Activated CD4-positive, alpha-beta T cell treated with anti-CD3 and anti-CD28 coated beads, Interleukin-2, amount 10 ng/mL, durations not matched to agents 7 days and 5 days (primary cell): ENCODE measurements at places on chromosomes 2 and 18. TPM values are rescaled to one million over a fixed set of nuclear protein-coding genes. Genes with fewer than 3 reads are reported as not detected.
A peak's percentile ranks its signal among the peaks of the same experiment; 100 is the strongest.

DNA sequence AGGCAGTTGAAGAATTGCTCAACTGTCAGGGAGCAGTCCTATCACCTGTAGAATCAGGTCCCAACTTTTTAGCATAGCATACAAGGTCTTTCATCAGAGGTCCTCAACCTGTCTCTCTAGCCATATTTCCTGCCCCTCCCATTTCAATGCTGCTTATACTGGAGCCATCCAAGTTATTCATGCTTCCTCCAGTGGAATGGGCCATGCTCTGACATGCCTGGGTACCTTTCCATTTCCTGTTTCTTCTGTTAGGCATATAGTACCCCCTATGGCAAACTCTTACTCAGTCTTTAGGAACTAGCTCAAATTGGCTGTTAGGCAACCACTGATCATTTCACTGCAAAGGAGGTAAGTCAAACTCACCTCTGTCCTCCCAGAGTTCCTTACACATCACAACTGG, 51.0 kb upstream of the ABCA12 start:
- H3K27ac ChIP-seq = no peak overlapping the region
- no peaks in the 10 kb centered on the region for H3K4me1 ChIP-seq

GRCh38 chr18:35478520-35479435, 19.0 kb downstream of the INO80C start:
- peaks cover 4% of the 10 kb centered on the region for H3K4me1 ChIP-seq
- H3K4me3 ChIP-seq = no peak overlapping the region
- H3K36me3 ChIP-seq = peaks cover 11% of the 10 kb centered on the region
- no peak for DNase-seq
- H3K27ac ChIP-seq = no peak overlapping the region

DNA sequence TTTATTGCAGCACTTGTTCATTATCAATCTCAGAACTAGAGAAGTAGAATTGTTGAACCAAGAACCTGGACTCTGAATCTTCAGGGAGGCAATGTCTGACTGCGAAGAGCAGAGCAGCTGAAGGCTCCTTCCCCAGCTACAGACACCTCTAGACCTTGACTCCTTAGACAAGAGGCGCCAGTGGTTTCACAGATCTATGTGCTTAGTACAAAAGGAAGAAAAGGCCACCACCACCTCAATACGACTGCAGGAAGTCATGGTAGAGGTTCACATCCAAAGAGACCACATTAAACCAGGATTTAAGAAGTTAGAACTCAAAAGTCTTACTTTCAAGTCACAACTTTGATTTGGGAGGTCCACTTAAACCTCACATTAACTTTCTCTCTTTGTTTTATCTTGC, 158.1 kb upstream of the VRK2 start:
- DNase-seq = peak; percentile 24
- no peak overlapping the region for H3K27ac ChIP-seq
- H3K4me3 ChIP-seq = no peak overlapping the region
- H3K27me3 ChIP-seq = peaks cover 3% of the 10 kb centered on the region
- peaks cover 8% of the 10 kb centered on the region for H3K4me1 ChIP-seq

DNA sequence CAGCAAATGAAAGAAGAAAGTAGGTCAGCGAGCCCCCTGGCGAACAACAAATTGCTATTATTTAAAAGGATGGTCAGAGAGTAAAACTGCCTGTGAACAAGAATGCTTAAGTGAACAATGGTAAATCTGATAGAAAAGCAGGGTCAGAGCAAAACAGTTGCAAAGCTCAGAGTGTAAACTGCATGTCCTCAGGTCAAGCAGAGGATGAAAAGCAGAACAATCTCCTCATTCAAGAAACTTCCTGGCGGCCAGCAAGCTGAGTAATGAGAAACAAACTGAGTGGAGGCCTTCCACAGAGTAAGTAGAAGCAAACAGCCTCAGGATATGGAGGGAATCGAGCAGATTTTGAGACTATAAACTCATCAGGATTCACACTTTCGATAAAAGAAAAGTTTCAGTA, 117.9 kb downstream of the PPP1R1C start:
- H3K27ac ChIP-seq = no peak overlapping the region
- no peak for DNase-seq
- H3K36me3 ChIP-seq = no peaks in the 10 kb centered on the region
- H3K4me3 ChIP-seq = no peak overlapping the region
- no peaks in the 10 kb centered on the region for H3K27me3 ChIP-seq

GRCh38 chr18:22069916-22070315, 99.5 kb upstream of the GATA6 start:
- H3K4me3 ChIP-seq = no peak overlapping the region
- no peak overlapping the region for H3K27ac ChIP-seq
- no peaks in the 10 kb centered on the region for H3K27me3 ChIP-seq
- no peaks in the 10 kb centered on the region for H3K4me1 ChIP-seq
- DNase-seq = no peak

DNA sequence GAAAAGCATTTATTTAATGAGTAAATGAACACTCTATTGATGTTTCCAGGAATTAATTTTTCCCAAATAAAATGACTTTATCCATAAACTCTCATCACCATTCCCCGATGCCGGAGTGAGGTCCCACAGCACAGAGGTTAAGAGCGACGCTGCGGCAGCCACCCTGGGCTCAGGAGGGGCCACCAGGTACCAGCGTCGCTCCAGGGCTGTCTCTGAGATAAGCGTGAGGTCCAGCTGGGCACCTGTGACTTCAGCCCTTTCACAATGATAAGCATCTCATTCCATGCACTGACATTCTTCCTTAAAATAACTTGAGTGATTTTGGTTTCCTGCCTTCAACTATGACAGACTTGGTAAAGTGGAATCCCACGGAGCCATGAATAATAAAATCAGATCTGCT, 182.1 kb downstream of the TWIST2 start:
- DNase-seq = no peak
- no peak overlapping the region for H3K4me3 ChIP-seq
- no peak overlapping the region for H3K27ac ChIP-seq

DNA sequence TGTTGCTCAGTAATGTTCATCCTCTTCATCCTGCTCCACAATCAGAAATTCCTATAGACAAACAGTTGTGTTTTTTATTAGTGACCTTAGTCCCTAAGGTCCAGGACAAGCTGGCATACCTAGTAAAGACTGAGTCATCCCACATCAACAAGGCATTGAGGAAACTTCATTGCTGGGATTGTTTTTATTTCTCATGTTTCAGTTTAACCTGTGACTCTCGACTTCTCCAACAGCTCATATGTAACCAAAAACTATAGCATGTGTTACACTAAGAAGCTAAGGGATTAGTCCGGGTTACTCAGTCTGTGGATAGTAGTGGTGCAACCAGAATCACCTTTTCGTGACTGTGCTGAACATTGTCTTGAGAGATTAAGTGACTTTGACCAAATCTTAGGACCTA, 292.1 kb downstream of the RDH14 start:
- no peaks in the 10 kb centered on the region for H3K36me3 ChIP-seq
- no peaks in the 10 kb centered on the region for H3K27me3 ChIP-seq
- H3K4me3 ChIP-seq = no peak overlapping the region
- no peaks in the 10 kb centered on the region for H3K4me1 ChIP-seq
- H3K27ac ChIP-seq = no peak overlapping the region

DNA sequence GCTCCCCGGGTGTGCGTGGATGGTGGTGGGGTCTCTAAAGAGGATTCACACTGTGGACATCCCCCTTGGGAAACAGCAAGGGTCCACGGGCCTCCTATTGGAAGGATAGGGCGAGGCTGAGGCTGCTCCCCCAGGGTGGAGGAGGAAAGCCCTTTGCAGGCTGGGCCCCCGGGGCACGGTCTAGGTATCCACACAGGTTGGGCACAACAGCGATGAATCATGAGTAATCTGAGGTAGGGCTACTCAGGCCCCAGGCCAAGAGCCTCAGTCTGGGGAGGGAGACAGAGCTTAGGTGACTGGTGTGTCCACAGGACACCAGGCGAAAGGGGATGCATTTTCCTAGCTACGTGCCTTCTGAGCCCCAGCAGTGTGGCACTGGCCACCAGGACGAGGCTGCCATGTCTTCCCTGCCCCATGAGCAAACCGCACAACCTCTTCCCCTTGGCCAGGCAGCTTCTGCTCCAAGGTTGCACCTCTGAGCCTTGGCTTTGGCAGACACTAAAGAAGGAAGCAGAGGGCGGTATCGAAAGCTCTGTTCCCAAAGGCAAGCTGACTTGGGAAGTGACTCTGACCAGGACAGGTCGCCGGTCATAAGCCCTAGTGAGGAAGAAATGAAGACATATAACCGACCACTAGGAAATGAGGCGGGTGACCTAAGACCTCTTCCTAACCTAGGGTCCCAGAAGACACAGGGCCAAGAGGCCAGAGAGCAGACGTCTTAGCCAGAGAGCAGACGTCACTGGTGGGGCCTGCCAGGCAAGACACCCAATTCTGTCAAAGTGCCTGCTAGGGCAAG, 14.6 kb upstream of the SEMA4C start:
- peaks cover 20% of the 10 kb centered on the region for H3K4me1 ChIP-seq
- no peak overlapping the region for H3K4me3 ChIP-seq
- peak overlapping the region; percentile 6 for H3K27ac ChIP-seq
- no peak for DNase-seq
- no peaks in the 10 kb centered on the region for H3K36me3 ChIP-seq
- H3K27me3 ChIP-seq = no peaks in the 10 kb centered on the region

- no peaks in the 10 kb centered on the region for H3K4me1 ChIP-seq
- no peaks in the 10 kb centered on the region for H3K27me3 ChIP-seq
- H3K27ac ChIP-seq = no peak overlapping the region
- H3K36me3 ChIP-seq = no peaks in the 10 kb centered on the region
- no peak overlapping the region for H3K4me3 ChIP-seq
Observed at GRCh38 chr2:162938387-162938786, 99.8 kb upstream of the KCNH7 start.

- H3K27ac ChIP-seq = no peak overlapping the region
- no peak overlapping the region for H3K4me3 ChIP-seq
- no peaks in the 10 kb centered on the region for H3K4me1 ChIP-seq
- no peak for DNase-seq
- no peaks in the 10 kb centered on the region for H3K36me3 ChIP-seq
Observed at GRCh38 chr18:68288408-68288807, 426.5 kb downstream of the TMX3 start.

GRCh38 chr2:241465543-241465942, 42.8 kb downstream of the STK25 start:
- no peak overlapping the region for H3K4me3 ChIP-seq
- H3K36me3 ChIP-seq = no peaks in the 10 kb centered on the region
- peaks cover 8% of the 10 kb centered on the region for H3K4me1 ChIP-seq
- no peak for DNase-seq
- H3K27ac ChIP-seq = no peak overlapping the region
- H3K27me3 ChIP-seq = no peaks in the 10 kb centered on the region

DNA sequence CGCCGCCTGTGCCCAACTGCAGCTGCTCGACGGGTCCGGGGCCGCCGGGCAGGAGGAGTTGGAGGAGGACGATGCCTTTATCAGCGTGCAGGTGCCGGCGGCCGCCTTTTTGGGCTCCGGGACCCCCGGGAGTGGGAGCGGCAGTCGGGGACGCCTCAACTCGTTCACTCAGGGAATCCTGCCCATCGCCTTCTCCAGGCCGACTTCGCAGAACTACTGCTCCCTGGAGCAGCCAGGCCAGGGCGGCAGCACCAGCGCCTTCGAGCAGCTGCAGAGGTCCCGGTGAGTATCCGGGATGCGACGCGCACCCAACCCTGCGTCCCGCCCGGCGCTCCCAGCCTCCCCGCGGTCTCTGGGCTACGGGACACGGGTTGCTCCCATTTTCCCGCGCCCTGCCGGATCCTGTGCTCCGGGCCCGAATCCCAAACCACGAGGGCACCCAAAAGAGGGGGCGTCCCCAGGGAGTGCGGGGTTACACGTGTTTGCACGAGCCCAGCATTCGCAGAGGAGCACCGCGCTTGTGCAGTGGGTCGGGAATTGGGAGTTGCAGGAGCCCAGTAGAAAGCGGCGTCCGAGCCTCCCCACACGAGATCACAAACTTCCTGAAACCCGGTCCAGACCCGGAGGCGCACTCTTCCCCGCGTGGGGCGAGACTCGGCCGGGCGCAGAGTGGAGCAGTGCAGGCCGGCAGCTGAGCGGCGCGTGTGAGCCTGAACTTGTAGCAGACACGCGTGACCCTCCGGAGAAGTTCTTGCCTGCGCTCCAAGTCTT, 1.2 kb downstream of the CABLES1 start:
- H3K4me3 ChIP-seq = peak overlapping the region; percentile 49
- peaks cover 30% of the 10 kb centered on the region for H3K4me1 ChIP-seq
- no peak overlapping the region for H3K27ac ChIP-seq
- peaks cover 39% of the 10 kb centered on the region for H3K27me3 ChIP-seq
- DNase-seq = no peak

GRCh38 chr2:186749219-186749618, 55.4 kb downstream of the FAM171B start:
- DNase-seq = no peak
- H3K4me1 ChIP-seq = peaks cover 3% of the 10 kb centered on the region
- H3K4me3 ChIP-seq = no peak overlapping the region
- H3K27ac ChIP-seq = no peak overlapping the region

DNA sequence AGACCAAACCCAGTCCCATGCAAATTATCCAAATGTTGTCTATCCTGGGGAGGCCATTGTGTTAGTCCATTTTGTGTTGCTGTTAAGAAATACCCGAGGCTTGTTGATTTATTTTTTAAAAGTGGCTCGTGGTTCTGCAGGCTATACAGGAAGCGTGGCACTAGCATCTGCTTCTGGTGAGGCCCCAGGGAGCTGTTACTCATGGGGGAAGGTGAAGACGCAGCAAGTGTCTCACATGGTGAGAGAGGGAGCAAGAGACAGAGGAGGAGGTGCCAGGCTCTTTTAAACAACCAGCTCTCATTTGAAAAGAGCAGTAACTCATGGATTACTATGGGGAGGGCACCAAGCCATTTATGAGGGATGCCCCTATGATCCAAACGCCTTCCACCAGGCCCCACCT, 80.3 kb upstream of the ARL4C start:
- H3K4me3 ChIP-seq = no peak overlapping the region
- peaks cover 4% of the 10 kb centered on the region for H3K27me3 ChIP-seq
- no peaks in the 10 kb centered on the region for H3K36me3 ChIP-seq
- no peaks in the 10 kb centered on the region for H3K4me1 ChIP-seq
- H3K27ac ChIP-seq = no peak overlapping the region

DNA sequence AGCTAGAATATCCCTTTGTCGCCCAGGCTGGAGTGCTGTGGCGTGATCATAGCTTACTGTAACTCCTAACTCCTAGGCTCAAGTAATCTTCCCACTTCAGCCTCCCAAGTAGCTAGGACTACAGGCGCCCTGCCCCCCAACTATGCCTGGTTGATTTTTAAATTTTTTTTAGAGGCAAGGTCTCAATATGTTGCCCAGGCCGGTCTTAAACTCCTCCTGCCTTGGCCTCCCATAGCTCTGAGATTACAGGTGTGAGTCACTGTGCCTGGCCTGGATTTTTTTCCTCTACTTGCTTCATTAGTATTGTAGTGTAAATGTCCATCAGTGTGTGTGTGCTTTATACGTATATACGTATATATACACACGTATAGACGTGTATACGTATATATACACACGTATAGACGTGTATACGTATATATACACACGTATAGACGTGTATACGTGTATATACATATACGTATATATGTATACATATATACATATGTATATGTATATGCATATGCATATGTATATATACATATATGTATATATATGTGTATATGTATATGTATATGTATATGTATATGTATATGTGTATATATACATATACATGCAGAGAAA, 124.4 kb downstream of the DIS3L2 start:
- no peaks in the 10 kb centered on the region for H3K27me3 ChIP-seq
- H3K4me1 ChIP-seq = peaks cover 4% of the 10 kb centered on the region
- H3K27ac ChIP-seq = no peak overlapping the region
- peaks cover 11% of the 10 kb centered on the region for H3K36me3 ChIP-seq

Gene GBX2
- not detected for total RNA-seq

Gene RNF144A
- 101 TPM for total RNA-seq

Gene SLC11A1
- 0.17 TPM for total RNA-seq

Gene EGR4
- not detected for total RNA-seq

Gene GALNT5
- total RNA-seq = not detected

Gene EVX2
- not detected for total RNA-seq

Gene MEIS1
- not detected for total RNA-seq

Gene DNMT3A
- 55.9 TPM for total RNA-seq

Gene RAB27B
- 4.8 TPM for total RNA-seq

Gene MARCHF4
- total RNA-seq = not detected
